Activated naive CD4-positive, alpha-beta T cell treated with anti-CD3 and anti-CD28 coated beads, Interleukin-2, amount 50 U/mL, for 16 hours (primary cell): ENCODE measurements at places on chromosomes 7 and 10.
A peak's percentile ranks its signal among the peaks of the same experiment; 100 is the strongest.

DNA sequence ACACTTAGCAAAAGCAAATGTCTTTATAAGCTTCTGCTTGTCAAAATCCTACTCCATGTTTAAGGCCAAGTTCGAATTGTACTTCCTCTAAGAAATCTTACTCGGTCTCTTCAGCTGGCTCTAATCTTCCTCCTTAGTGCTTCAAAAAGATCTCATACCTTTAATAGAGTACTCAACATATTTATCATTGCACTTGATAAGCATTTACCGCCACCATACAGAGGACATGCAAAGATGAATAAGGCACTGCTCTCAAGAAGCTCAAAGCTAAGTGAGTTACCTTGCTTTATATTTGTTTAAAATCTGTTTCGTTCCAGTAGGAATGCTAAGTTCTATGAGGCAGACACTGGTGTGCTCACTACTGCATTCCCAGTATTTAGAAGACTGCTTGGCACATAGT lies 61.9 kb upstream of the DNAJB12 start:
- no peak for DNase-seq

- DNase-seq, result no peak
These were observed 580.3 kb upstream of the NRP1 start for GRCh38 chr10:33914746-33915145.

DNA sequence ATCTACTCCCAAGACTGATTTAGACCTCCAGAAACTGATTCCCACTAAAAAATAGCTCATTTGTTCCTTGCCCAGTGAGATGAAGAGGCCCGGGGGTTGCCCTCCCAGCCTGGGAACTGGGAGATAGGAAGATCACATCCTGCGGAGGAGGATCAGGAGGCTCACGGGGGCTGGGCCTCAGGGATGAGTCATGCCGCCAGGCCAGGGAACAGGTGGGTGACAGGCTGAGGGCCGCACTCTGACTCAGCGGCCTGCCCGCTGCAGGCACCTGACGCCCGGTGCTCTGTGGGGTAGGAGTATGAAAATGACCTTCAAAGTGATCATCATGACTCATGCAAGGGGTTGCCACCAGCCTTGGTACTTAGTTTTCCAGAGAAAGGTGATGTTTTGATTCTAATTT lies 104.5 kb upstream of the ZPBP start:
- peak; percentile 77 for DNase-seq

DNA sequence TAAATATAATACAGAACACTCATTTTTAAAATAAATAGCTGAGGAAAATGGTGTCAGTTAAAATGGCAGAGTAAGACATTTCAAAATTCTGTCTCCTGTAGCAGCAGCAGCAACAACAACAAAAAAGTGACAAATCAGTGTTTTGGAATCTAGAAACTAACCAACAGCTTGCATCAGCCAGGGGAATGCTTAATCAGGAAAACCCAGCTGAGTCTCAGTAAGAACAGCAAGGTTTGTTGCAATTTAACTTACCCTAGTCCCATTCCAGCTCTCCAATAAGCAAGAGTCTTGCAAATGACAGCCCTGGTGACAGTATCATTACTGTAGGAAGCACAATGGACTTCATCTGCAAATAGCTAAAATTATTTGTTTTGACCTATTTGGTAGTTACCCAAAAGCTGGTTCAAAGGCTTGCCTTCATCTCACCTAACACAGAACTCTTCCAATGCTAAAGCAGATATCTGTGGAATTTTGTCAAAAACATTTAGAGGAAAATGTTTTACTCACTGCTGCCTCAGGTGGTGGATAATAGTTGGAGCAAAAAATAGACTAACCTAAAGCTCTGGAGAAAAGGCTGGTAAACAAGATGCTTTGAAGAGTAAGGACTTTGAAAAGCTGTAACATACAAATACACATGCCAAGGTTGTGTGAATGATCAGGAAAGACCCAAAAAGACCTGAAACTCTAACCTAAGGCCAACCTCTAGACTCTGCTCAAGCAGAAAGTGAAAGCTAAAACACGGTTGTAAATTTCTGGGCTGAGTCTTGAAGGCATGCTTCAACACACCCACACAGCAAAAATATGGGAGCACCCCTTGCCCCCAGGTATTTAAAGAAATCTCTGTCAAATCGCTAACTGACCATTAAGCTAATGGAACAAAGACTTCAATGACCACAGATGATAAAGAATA lies 9.9 kb upstream of the ARHGAP22 start:
- DNase-seq, result no peak

- no peak for DNase-seq
These were observed 25.6 kb upstream of the PLEKHA1 start for GRCh38 chr10:122348935-122349361.

DNA sequence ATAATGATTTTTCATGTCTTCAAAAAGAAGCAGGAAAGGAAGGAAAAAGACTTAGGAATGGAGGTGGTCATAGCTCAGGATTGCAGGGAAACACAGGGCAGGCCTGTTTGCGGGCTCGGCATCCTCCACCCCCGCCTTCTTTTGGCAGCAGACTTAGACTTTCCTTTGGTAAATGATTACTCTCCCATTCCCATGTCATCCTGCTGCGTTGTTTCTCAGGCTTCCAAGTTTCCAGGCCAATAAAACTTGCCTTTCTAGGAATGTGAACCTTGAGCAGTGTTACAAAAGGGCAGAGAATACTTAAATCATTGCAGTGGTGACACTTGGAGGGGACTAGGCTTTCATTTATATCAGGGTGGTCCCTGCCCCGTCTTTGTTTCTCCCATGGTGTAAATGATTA lies 34.0 kb upstream of the DGKB start:
- no peak for DNase-seq

DNA sequence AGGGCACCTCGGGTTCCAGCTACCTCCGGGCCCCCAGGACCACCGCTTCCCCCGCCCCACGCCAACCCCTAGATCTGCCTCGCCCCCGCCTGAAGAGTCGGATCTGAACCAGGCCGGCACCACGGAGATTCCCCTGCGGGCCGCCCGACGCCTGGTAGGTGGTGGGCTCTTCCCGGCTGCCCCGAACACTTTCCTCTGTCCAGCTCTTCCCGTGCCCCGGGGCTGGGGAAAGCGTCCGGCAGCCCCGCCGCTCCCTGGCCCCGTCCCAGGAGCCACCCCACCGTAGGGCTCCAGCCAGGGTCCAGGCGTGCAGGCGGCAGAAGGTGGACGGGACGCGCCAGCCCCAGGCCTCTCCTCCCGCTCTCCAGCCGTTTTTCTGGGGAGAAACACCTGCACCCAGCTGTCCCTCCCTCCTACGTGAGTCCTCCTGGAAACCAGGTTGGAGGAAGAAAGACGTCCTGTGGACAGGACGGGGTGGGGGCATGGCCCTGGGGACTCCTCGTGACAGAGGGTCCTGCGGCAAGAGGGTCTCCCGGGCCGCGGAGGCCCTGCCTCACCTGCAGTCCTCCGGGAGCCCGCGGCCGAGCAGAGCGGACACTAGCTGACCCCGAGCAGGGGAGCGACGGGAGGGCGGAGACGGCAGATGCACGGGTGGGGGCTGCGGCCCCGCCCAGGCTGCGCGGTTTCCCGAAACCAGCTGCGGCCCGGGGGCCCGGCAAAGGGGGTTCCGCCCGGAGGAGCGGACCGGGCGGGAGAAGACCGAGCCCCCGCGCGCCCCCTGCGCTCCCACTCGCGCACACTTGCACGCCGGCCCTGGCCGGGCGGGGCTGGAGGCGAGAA lies at the start of gene TMEM176B:
Gene TMEM176B (minus strand): TSS at position 624 of the 840 bp plus-strand sequence. CDS start 3,795 bp downstream, outside the sequence.
- no peak for DNase-seq

GRCh38 chr10:60031664-60032063 lies 125.3 kb upstream of the CCDC6 start:
- no peak for DNase-seq

GRCh38 chr7:115087437-115087836 lies 165.5 kb downstream of the MDFIC start:
- DNase-seq, result no peak

DNA sequence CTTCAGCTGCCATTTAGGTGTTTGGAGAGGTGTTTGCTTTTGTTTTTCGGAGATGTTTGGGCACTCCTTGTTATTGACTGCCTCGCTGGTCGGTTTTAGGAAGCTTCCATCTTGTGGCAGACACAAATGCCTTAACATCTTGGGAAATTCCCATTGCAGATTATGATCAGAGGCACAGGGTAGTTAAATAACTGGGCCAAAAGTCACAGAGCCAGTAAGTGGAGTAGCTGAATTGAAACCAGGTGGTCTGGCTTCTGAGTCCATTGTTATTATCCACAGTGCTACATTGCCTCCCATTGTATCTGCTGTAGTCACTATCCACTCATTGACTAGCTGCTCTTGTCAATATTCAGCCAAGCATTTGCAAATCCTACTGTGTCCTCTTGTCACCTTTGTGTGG lies 138.2 kb upstream of the PLPP4 start:
- DNase-seq, result no peak

- DNase-seq, result no peak
These were observed 312 bp downstream of the ARL4A start for GRCh38 chr7:12687718-12688171.

GRCh38 chr7:155908385-155908784 lies 96.1 kb upstream of the SHH start:
- no peak for DNase-seq

- DNase-seq, result no peak
These were observed 12.8 kb downstream of the GATAD1 start for GRCh38 chr7:92460109-92460508.

DNA sequence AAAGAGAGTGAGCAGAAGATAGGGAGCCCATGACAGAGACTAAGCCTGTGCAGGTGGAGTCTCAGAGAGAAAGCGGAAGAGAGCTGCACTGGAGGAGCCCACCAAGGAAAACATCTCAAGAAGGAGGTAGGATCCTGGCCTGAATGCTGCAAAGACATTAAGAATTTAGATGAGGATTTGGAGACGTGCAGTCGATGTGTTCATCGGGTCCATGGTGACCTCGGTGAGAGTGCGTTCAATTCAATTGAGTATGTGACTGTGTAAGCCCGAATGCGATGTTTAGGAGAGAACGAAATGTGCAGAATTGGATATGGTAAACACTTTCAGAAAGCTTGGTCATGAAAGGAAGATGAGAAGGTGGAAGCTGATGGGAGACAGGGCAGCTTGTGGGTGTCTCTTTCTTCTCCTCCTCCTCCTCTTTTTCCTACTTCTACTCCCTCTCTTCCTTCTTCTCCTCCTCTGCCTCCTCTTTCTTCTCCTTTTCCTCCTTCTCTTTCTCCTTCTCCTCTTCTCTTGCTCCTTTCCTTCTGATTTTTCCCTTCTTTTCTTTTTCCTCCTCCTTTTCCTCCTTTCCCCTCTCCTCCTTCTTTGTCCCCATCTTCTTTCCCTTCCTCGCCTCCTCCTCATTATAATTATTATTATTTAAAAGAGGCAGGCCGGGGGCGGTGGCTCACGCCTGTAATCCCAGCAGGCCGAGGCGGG lies 276.0 kb downstream of the RPS24 start:
- DNase-seq, result no peak

- no peak for DNase-seq
These were observed 51.9 kb downstream of the AOC1 start for GRCh38 chr7:150904011-150904909.

- DNase-seq, result no peak
These were observed 288.7 kb upstream of the AUTS2 start for GRCh38 chr7:69309601-69310000.

DNA sequence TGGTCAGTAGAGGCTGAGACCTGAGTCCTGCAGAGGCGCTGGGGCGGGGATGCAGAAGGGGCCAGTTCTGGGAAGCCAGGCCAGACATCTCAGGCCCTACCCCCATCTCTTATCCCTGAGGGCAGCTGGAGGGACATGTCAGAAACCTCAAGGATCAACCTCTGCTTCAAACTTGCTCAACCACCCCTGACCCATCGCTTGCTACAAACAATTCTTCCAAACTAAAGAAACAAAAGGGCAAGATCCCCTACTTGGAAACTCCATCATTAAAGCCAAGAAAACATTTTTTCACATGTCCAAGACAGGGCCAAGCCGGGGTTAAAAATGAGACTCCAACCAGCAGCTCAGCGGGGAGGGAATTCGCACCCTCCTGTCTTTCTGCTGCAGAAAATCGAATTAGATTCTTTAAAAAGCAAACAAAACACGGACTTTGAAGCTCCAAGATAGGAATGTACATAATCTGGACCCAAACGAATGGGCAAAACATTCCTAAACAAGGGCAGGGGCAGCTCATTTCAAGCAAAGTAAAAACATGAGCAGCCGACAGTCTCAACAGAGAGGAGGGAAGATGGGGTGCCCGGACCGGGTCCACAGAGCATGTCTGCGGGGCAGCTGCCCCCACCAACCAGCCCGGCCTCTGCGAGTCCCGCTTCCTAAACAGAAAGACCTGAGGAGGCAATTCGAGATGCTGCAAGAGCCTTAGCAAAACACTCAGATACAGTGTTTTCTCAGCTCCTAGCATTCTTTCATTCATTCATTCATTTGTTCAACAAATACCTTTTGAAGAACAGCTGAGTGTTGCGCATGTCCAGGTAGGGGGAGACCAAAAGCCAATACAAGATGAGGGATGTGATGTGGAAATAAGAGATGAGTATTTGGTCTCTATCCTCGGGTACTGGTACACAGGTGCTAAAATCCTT lies 44.8 kb downstream of the CHST15 start:
- no peak for DNase-seq

DNA sequence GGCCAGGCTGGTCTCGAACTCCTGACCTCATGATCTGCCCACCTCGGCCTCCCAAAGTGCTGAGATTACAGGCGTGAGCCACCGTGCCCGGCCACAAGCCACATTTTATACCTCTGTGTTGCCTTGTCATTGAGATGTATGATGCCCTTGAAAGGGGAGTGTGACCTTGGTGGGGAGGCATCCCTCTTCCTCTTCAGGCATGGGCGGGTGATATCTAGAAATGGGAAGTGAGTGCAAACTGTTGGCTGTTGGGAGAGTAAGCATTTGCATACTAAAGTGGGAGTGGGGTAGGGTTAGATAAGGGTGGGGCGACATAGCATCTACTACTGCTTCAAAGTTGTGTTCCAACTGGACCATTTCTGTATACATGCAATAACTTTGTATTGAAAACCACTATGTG lies 20.1 kb downstream of the RP9 start:
- DNase-seq, result no peak

DNA sequence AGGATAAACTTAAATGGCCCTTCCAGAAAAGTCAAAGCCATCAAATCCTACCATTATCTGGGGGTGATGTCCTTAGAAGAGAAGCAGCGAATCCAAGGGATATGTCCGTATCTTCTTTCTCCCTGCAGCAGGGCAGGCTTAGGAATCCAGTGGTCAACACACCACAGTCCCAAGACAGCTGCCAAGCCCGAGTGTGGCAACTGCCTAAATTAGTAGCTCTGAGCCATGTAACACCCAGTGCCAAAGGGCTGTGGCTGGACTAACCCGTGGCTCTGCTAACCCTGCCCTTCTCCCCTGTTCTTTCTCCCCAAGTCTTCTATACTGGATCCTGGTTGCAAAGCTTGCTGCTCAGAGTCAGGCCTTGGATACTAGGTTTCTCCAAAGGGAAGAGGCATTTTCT lies 74.8 kb downstream of the CDK1 start:
- no peak for DNase-seq

- DNase-seq, result no peak
These were observed 34.2 kb upstream of the ANK3 start for GRCh38 chr10:60423920-60424319.

- no peak for DNase-seq
These were observed 33.0 kb downstream of the OAT start for GRCh38 chr10:124385627-124386185.

GRCh38 chr7:140517546-140518369 lies 38.5 kb upstream of the MKRN1 start:
- peak; percentile 63 for DNase-seq

- no peak for DNase-seq
These were observed 625.1 kb upstream of the PCDH15 start for GRCh38 chr10:55426138-55426537.
